ENCODE measurements at places on chromosomes 11 and 22. TPM values are rescaled to one million over a fixed set of nuclear protein-coding genes. Genes with fewer than 3 reads are reported as not detected.

The OOSP4A gene
- total RNA-seq: not detected

The MMP26 gene
- total RNA-seq: not detected

The LMO2 gene
- total RNA-seq: 6.0 TPM

The KCTD14 gene
- total RNA-seq: 8.4 TPM

The BAIAP2L2 gene
- 16.2 TPM for total RNA-seq

The HORMAD2 gene
- not detected for total RNA-seq

The CLDN5 gene
- not detected for total RNA-seq

The DNAJB7 gene
- total RNA-seq: not detected

The SGSM1 gene
- not detected for total RNA-seq

The TMPRSS13 gene
- 0.48 TPM for total RNA-seq

GRCh38 chr11:115578275-115578674, 74.1 kb upstream of the CADM1 start:
- peak; percentile 19 for DNase-seq

GRCh38 chr11:75493626-75494025, 32.1 kb downstream of the GDPD5 start:
- no peak for DNase-seq

GRCh38 chr11:11108026-11108425, 245.0 kb downstream of the CSNK2A3 start:
- no peak for DNase-seq

DNA sequence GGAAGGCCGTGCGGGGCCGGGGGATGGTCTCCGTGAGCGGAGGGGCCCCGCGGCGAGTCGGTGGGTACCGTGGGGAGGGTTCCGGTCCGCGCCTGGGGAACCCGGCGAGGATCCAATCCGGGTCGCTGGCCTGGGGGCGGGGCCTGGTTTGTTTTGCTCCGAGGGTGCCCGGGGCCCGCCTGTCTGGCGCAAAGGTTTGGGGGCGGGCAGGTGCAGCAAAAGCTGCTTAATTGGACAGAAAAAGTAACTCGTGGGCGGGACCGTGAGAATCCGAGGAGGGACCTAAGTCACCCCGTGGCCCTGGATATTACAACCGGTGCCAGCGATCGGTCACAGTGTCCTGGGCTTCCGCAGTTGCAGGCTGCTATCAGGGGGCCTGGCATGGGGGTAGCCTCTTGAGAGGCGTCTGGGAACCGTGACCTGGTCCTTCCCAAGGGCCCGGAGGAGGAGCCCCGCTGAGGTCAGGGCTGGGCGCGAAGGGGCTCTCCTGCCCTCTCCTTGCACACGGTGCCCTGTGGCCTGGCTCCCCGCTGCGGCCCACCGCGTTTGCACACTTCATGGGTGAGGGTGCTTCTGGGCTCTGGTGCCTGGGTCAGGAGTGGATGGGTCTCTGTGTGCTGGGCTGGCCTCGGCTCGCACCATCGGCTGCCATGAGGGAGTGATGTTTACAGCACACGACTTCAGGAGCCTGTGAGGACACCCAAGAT, 1.4 kb downstream of the PNPLA2 start:
- DNase-seq: peak; percentile 83

GRCh38 chr11:102791271-102792036, 6.5 kb downstream of the MMP1 start:
- peak; percentile 3 for DNase-seq

- DNase-seq: no peak
These were observed 51.1 kb upstream of the RFPL3 start for GRCh38 chr22:32306561-32306960.

DNA sequence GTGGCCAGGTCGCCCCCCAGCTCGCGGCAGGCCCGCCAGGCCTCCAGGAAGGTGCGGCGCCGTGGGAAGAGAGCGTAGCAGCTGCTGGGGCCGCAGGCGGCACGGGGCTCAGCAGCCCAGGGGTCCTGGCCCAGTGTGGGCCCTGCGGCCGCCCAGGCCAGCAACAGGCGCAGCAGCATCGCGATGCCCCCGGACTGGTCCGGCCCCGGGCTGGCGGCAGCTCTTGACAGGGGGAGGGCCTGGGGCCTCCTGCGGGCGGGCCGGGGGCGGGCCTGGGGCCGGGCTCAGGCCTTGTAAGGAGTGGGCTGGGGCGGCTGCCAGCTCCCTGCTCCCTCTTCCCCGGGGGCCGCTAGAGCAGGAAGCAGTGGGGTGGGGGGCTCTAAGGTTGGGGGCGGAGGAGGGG, at the start of gene CD248:
CD248 (minus strand) TSS at position 196 of the 403 bp plus-strand sequence; CDS start at position 179, 17 bp downstream.
- DNase-seq: no peak

DNA sequence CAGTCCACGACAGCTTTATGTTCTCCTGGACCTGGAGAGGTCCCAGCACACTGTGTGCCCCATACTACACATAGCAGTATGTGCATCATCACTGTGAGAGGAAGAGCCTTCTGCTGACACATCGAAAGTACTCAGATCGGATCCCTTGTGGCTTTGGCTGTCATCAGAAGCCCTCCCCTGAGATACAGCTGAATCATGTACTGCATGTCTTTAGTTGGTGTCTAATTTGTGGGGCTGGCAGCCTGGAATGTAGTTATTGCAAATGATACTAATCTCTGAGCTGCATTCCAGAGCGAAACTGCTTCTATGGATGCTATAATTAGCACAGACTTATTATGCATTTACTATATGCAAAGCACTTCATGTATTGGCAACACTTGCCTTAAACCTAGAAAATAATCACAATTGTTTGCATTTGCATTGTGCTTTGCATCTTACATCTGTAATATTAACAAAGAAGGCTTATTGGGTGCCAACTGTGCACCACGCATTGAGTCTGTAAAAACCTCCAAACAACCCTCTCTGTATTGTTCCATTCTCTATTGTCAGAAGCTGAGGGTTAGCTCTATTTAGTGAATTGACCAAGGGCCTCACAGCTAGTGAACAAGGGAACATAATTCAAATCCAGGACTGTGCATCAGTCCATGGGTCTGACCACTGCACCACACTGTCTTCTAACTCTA, 89.2 kb upstream of the CRTAM start:
- DNase-seq: peak; percentile 87

- no peak for DNase-seq
These were observed 6.8 kb downstream of the QSER1 start for GRCh38 chr11:32899438-32899837.

- no peak for DNase-seq
These were observed 13.9 kb downstream of the PATL1 start for GRCh38 chr11:59654893-59655292.

DNA sequence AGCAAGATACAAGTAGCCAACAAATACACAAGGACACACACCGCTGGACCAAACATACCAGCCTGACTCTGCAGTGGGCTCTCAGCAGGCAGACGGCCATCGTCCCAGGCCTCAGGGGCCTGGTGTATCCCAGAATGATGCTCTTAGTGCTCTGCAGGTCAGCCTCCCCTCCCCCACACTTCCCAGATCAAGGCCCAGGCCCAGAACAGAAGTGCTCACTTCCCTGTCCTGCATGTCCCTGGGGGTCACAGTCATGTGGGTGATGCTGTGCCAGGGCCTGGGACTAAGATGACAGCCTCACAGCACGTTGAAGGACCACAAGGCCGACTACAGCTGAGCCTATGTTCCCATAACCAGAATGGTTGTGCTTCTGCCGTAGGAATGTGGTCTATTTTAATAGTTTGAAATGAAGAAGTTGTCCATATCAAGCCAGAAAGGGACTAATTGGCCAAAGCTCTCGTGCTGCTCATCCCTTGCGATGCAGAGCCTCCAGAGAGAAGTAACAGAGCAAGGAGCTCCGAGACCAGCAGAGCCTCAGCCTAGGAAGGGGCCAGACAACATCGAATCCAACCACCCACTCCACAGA, 48.6 kb downstream of the GAB4 start:
- no peak for DNase-seq

- peak; percentile 82 for DNase-seq
These were observed 10.2 kb upstream of the LDHA start for GRCh38 chr11:18384157-18384641.

DNA sequence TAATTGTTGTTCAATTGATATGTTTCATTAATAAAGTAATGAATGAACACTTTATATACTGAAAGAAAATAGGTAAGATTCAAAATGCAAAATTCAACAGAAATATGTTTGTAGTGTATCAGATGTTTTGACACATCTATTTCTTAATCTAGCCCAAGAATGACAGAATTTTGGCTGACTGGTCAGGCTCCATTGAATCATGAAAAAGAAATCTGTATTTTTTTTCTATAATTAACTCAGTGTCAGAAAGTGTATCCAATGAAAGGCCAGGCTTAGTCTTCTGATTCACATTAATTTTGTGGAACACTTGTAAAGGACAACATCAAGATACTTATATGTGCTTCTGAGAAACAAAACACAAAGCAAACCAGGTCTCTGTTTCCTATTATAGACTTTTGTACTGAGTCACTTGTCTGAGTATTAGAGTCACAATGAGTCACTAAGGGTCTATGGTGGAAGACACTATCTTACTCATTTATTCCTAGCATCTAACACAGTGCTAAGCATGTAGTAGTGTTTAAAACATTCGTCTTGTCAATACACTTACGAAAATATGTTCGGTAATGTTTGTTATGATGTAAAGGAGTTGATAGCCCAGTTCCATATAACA, 297.7 kb upstream of the CCDC90B start:
- DNase-seq: peak; percentile 32

GRCh38 chr11:105719073-105719822, 109.4 kb downstream of the GRIA4 start:
- DNase-seq: peak; percentile 75

DNA sequence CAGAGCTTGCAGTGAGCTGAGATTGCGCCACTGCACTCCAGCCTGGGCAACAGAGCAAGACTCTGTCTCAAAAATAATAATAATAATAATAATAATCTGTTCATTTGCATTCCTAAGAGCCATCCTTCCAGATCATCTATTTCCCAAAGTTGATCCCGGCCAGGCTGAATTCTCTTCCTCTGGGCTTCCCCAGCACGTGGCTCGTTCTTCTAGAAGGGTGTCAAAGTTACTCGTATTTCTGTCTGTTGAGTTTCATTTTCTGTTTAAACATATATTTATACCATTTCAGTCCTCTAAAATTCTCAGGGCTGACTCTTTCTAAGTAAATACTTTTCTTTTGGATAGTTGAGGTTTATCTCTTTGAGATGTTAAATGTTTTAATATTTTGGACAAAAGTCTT, 4.8 kb upstream of the JHY start:
- no peak for DNase-seq

DNA sequence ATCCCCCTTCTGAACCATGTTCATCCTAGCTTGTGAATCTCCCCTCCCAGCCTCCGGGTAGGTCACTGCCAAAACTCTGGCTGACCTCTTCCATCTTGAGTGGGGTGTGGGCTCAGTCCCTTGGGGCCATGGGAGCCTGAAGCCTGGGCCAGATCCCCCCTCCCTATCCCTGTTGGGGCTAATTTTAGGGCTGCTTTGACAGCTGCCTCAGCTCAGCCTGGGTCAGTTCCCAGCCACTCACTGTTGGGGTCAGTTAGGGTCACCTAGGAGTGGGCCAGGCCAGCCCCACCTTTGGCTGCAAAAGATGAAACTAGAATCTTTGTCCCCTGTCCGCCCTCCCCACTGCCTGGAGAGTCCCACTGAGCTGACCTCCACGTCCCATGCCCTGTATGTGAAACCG, 29.8 kb upstream of the P2RY2 start:
- DNase-seq: no peak

DNA sequence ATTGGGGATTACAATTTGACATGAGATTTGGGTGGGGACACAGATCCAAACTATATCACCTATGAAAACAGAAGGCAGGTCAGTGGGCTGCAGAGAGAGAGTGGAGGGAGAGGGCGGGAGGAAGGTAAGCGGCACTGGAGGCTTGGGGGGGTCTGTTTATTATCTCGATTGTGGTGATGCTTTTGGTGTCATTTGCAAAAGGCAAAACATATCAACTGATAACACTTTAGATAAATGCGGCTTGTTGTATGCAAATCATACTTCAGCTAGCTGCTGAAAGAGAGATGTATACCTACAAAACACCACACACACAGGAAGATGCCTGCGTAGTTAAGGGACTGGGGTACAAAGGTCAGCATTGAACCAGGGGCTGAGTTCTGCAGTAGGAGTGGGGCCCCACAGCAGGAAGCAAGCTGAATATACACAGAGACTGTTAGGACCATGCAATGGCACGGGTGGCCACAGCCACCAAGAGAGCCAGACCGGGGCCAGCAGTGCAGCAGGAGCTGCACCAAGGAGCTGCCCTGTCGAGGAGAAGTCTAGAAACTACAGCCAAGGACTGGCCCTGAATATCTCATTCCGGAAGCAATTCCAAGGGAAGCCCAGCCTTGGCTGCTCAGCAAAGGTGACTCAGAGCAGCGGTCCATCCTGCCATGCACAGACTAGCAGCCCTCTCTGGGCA, 23.8 kb upstream of the TOLLIP start:
- DNase-seq: no peak

DNA sequence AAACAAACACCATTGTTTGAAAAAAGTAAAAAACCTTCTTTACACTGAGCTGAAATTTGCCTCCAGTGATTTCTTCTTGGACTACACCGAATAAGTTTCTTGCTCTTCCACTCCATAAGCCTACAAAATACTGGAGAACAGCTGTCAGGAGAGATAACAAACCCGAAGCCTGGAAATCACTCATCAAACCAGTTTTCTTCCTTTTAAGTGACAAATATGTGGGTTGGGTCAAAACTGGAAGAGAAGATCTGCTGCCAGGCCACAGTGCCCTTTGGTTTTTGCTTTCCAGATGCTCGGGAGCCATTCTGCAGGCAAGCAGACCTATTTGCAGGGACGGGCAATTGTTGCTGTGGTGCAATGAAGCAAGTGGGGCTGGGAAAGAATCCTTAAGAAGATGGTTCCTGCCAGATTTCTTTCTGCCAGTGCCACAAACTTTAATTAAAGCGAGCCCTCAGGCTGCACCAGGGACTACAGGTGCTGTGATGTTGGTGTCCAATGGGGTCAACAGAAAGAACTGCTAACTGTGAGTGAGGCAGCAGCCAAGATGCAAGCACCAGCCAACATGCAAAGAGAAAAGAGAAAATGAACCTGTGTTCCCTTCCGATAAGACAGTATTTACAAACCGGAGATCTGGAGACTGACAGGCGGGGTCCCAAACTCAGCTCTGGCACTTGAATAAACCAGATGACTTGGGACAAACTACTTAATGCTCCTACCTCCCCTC, 44.8 kb upstream of the SMCO4 start:
- DNase-seq: no peak

GRCh38 chr11:41118521-41118920, 340.9 kb downstream of the LRRC4C start:
- no peak for DNase-seq

- peak; percentile 73 for DNase-seq
These were observed 4.4 kb downstream of the INS start for GRCh38 chr11:2156416-2157182.

DNA sequence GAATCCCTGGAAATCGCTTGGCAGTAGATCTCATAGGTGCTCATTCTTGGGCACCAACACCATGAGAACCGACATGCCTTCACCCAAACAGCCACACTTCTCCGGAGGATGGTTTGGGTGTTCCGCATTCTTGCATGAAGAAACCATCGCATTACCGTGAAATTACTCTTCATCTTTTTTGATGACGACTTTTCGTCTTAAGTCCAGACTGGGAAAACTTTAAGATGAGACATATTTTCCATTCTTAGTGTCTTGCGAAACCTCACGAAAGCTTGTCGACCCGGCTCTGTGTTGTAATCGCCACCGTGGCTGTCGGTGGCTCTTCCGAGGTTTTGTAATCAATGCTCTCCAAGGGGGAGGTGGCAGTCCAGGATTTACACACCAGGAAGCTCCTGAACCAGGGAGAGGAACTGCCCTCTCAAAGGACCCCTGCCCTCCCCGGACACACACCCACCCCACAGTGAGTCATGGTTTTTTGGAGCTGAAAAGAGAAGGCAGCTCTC, 1.7 kb downstream of the TOM1 start:
- DNase-seq: peak; percentile 46

GRCh38 chr11:113649311-113649710, 56.8 kb downstream of the TMPRSS5 start:
- DNase-seq: no peak
